ENCODE measurements at places on chromosomes 7 and 10.

GRCh38 chr10:122051609-122052385 is 62.8 kb downstream of the TACC2 start:
- peak; percentile 47 for DNase-seq

GRCh38 chr7:134502463-134503371 is 24.6 kb upstream of the AKR1B10 start:
- DNase-seq, result peak; percentile 40

- no peak for DNase-seq
Measured at GRCh38 chr10:14742815-14743214, 31.9 kb downstream of the FAM107B start.

DNA sequence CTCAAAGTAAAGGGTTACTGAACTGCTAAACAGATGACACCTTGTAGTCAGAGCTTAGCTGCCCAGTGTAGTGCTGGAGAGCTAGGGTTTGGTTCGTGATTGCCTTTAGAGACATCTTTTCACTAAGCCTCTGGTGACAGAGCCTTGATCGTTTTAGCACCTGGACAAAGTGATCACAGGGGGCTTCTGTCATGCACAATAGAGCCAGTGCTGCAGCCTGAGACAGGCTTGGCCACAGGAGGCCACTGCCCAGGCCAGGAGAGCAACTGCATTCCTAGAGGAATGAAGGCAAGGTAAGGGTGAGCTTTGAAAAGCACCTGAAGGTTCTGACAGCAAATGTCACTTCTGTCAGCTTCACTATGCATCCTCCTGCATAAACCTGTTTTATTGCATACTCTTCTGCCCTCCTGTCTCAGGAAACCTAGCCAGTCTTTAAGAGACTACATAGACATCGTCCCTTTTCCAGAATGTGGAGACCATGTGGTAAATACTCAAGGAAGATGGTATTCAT is 122.9 kb downstream of the NPY start:
- DNase-seq, result no peak

DNA sequence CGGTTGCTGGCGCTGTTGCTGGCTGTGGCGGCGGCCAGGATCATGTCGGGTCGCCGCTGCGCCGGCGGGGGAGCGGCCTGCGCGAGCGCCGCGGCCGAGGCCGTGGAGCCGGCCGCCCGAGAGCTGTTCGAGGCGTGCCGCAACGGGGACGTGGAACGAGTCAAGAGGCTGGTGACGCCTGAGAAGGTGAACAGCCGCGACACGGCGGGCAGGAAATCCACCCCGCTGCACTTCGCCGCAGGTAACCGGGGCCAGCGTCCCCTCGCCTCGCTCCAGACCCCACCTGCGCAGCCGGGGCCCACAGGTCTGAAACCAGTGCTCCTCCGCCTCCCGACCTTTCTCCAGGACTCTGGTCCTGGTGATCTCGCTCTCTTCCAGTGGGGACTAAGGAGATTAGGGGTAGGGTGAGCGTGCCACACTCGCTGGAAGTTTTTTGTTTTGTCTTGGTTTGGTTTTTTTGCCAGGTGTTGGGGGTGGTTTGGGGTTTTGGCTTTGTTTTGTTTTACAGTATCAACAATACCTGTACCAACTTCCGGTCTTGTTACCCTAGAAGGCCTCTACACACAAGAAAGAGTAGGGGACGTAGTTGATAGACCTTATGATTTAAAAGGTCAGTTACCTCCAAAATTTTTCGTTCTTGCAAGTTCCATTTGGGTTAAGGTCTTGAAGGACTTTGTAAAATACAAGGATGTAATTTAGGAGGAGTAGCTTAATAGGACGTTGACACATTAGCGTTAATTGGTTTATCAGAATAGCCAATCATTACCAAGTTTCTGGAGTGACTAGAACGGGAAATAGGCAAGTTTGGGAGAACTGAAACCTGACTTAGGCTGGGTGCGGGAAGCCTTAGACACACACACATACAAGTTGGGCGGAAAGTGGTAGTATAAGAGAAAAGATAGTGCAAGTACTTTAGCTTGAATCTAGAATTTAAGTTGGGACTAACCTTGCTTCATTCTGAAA is 704 bp downstream of the TNKS2 start:
- DNase-seq, result peak; percentile 9

- DNase-seq, result no peak
Measured at GRCh38 chr10:75097666-75098285, 13.7 kb upstream of the SAMD8 start.

GRCh38 chr7:5012985-5013384 is 32.7 kb upstream of the RBAK start:
- no peak for DNase-seq

- peak; percentile 32 for DNase-seq
Measured at GRCh38 chr7:92717993-92718716, 118.2 kb downstream of the CDK6 start.

DNA sequence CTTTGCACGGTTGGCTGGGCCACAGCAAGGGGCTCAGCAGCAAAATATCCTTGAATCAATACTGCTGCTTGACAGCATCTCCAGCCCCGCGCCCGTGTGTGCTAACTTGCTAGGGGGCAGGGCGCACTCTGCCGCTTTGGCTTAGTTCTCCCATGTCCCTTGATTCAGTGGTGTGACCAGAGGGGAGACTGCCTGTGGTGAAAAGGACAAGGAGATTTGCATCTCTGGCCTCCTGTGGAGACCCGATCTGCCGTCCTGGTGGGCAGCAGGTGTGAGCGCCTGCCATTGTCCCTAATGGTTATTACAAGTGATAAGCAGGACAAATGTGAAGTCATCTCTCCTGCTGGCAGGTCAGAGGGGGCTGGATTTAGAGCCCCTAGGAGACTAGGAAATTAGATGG is 500.2 kb upstream of the GALNT17 start:
- DNase-seq, result no peak

GRCh38 chr10:123797813-123798212 is 93.8 kb downstream of the CPXM2 start:
- no peak for DNase-seq

DNA sequence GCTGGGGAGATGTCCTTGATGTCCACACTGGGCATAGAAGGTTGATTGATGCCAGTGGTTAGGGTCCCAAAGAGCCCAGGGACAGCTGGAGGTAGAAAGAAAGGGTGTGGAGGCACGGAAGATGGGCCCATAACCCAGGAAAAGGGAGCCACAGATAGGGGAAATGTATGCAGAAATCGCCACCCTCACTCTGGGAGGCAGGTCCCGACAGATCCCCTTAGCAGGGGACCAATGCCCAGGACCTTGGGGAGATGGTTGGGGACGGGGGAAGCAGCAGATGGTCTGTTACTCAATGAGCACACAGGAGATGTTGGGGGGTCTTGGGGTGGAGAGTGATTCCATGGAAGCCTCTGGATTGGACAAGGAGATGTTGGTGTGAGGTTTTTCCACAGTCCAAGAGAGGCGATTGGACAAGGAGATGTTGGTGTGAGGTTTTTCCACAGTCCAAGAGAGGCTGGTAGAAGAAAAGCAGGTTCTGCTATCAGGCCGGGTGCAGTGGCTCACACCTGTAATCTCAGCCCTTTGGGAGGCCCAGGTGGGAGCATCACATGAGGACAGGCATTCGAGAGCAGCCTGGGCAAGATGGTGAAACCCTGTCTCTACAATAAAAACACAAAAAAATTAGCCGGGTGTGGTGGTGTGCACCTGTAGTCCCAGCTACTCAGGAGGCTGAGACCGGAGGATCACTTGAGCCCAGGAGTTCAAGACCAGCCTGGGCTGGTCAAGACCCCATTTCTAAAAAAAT is 7.0 kb upstream of the PPP1R35 start:
- no peak for DNase-seq

DNA sequence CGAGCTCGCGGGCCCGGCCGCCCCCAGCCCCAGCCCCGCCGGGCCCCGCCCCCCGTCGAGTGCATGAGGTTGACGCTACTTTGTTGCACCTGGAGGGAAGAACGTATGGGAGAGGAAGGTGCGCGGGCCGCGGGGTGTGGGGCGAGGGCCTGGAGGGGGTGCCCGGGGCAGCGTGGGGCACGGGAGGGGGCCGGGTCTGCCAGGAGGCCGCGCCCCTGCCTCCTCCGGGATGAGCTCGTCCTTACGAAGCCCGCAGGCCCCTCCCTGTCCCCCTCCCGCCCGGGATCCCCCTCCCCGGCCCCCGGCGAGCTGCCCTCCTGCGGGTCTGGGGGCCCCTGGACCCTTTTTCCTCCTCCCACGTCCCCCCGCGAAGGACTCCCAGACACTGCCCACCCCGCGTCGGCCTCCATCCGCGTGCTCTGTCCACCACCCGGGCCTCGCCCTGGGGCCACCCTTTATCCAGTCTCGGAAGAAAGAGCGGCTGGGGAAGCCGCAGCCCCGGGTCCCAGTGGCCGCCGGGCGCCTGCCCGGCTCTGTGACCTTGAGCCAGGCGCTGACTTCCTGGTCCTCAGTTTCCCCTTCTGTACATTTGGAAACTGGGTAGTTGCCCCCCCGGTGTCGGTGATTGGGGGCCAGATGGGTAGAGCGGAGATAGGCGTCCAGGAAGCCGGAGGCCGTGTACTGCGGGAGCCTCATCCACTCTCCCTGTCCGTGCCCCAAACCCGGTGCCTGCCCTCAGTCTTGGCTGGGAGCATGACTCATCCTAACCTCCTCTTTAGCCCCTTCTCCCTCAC is 521 bp downstream of the LIMK1 start:
- no peak for DNase-seq

DNA sequence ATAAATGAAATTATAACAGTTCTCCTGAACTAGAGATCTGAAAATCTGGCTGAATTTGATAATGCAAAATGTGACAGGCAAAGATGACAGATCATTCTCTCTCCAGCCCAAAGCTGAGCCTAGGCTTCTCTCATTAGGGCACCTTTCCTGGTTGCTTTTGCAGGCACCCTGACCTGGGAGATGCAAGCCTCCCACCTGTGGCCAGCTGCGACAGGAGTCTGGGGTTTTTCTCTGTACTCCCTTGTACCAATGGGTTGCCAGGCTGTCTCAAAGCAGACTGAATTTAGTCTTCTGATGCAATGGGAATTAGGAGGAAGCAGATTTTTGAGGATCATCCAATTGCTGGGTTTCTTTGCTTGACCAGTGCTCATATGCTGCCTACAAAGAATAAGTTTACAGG is 85.0 kb upstream of the EFCAB10 start:
- no peak for DNase-seq

DNA sequence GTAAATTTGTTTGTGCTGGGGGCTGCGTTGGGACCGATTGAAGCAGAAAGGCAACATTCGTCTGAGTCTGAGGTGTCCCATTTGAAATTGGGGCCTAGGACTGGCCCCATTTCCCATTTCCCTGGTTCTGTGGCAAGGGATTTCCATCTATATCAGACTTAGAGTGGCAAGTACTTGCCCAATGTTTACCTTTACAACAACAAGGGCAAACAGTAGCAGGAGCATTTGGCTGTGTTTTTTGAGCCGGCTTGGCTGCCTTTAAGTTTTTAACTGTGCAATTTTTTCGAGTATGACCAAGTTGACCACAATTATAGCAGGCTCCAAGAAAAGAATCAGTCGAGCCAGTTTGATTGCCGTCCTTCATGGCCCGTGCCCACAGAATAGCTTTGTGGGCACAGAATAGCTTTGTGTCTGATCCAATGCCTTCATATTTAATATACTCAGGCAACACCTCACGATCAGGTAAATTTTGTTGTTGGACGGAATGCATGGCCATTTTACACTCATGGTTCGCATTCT is 4.7 kb upstream of the CYP17A1 start:
- no peak for DNase-seq

DNA sequence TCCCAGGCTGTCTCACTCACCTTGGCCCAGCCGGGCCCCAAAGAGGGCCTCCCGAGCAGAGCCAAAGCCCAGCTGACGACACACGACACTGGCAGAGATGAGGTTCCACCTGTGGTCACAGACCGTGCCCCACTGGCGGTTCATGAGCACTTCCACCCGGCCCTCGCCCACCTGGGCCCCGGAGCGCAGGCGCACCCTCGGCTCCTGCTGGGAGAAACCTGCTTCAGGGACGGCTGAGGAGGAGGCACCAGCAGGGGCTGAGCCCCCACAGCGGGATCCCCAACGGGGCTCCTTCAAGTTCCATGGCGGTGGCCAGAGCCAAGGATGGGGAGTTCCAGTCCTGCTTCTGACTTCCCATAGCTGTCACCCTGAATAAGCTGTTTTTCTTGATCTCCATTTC is 10.0 kb downstream of the LOXL4 start:
- DNase-seq, result no peak

DNA sequence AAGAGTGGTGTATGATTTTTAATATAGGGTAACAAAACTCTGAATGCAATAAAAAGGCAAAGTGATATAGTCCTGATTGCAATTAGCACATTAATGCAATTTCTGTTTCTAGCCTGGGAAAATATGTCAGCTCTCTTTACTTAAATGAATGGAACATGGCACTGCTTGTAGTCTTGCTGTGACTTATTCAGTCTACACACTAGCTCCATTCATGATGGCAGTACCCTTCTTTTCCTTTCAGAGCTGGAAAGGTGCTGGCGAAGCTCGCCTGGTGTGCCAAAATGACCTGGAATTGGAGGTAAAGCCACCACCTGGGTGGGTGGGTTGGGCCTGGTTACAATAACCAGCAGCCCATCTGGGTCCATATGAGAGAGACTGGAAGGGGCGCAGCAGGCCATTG is 85.3 kb downstream of the ZNF365 start:
- DNase-seq, result no peak

DNA sequence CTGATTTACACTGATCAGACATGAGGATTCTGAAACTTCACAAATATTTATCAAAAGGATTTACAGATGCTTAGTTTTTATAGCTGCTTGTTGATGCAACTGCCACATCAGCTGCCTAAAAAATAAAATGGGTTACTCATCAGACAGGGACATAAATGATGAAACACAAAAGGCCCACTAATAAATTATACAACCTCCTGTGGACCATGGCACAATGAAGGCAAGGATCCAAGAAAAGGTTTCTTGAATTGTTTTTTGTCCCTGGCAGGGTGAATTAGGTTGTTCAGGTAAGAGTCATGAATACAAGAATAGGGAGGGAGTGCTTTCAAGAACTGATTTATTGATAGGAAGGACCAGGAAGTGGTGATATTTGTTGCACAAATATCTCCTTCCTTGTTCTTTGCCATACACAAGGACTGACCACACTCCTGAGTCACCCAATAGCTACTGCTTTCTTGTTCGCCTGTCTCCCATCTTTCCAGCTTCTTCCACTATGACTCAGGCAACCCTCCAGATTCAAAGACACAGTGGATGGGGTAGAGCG is 234.5 kb downstream of the AHR start:
- DNase-seq, result no peak

DNA sequence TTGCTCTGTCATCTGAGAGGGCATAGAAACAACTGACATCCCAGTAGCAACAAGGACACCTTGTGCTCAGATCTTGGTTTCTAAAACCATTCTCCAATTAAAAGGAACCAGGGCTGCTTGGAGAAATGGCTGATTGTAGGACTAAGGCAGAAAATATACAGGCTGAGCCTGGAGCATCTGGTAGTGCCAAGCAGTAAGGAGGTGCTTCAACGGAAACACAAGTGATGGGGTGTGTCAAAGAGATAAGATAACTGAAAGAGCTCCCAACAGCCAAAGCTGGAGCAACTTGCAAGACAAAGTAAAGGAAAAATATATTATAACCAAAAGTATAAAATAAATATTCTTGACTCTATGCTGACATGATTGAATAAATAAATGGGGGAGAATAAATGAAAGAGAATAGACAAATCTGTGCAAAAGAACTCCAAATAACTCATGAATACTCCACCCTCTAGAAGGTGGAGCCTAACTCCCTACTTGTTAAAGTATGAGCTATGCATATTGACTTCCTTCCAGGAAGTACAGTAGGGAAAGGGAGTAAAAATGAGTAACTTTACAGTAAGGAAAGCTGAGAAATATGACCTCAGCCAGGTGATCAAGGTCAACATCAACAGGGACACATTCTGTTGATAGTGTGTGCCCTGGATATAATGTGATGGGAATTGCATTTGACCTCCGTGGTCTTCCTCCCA is 162.4 kb downstream of the NOC3L start:
- no peak for DNase-seq

Measured in fibroblast of the conjunctiva (primary cell).